ENCODE measurements at places on chromosomes 5 and 9.

GRCh38 chr9:107486674-107487520 lies 2.7 kb downstream of the KLF4 start:
- peak; percentile 58 for DNase-seq

GRCh38 chr9:16705111-16705604 lies 165.3 kb downstream of the BNC2 start:
- no peak for DNase-seq

GRCh38 chr5:19859020-19859419 lies 129.0 kb downstream of the CDH18 start:
- DNase-seq, result no peak

- no peak for DNase-seq
Measured at GRCh38 chr5:115545351-115545882, 842 bp upstream of the FEM1C start.

DNA sequence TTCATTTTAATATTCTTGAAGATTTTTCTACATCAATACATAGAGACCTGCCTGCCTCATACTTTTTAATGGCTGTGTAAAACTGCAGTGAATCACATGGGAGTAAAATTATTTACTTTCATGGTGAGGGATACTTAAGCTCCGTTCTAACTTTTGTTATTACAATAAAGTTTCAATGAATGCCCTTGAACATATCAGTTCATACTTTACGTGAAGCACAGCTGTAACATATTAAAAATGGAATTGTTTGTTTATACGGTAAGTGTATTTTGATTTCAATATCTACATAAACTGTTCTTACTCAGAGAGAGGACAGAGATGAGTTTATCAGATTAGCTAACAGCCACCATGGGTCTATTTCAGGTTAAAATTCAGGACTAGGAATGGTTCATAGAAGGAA lies 155.1 kb downstream of the NR3C1 start:
- DNase-seq, result no peak

DNA sequence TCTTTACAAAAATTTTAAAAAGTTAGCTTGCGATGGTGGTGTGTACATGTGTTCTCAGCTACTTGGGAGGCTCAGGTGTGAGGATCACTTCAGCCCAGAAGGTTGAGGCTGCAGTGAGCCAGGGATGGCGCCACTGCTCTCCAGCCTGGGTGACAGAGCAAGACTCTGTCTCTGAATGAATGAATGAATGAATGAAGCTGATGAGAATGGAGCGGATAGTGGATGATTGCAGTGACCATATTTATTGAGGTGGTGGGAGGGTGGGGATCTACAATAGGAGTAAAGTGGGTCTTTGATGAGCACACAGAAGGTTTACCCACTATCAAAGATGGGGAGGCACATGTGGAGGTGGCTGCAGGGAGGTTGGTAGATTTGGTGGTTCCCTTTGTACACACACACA lies 120.2 kb downstream of the AOPEP start:
- no peak for DNase-seq

GRCh38 chr5:96687812-96688453 lies 25.8 kb downstream of the CAST start:
- no peak for DNase-seq

DNA sequence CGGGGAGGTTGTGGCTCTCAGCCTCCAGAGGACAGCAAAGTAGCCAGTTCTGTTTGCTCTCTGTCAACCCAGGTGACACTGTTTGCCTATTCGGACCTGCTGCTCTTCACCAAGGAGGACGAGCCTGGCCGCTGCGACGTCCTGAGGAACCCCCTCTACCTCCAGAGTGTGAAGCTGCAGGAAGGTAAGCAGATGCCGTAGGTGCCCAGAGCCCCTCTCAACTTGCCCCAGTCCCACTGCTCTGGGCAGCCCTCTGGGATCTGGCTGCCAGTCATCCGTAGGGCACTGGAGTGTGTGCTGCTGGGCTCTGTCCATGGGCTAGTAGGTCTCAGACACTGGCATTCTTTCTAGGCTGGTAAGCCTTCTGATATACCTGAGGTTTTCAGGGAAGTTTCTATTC lies 59.3 kb downstream of the RGS3 start:
- no peak for DNase-seq

- DNase-seq, result no peak
Measured at GRCh38 chr9:7844242-7844641, 44.7 kb upstream of the DMAC1 start.

- no peak for DNase-seq
Measured at GRCh38 chr5:127834554-127834953, 131.4 kb downstream of the CCDC192 start.

GRCh38 chr5:80780761-80781285 lies 126.0 kb upstream of the DHFR start:
- no peak for DNase-seq

DNA sequence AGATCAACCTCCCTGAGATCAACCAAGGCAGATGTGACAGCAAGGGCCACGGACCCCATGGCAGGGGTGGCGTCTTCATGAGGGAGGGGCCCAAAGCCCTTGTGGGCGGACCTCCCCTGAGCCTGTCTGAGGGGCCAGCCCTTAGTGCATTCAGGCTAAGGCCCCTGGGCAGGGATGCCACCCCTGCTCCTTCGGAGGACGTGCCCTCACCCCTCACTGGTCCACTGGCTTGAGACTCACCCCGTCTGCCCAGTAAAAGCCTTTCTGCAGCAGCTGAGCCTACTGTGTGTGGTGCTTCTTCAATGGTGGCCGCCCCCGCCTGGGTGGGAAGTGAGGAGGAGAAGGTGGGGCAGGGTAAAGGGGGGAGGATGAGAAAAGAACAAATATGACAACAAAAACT lies 8.3 kb downstream of the GPX3 start:
- DNase-seq, result no peak

- no peak for DNase-seq
Measured at GRCh38 chr9:90204128-90204831, 438.3 kb downstream of the DIRAS2 start.

- DNase-seq, result no peak
Measured at GRCh38 chr9:79257228-79257781, 314.5 kb upstream of the TLE4 start.

GRCh38 chr5:111668477-111669414 lies 88.2 kb downstream of the NREP start:
- no peak for DNase-seq

DNA sequence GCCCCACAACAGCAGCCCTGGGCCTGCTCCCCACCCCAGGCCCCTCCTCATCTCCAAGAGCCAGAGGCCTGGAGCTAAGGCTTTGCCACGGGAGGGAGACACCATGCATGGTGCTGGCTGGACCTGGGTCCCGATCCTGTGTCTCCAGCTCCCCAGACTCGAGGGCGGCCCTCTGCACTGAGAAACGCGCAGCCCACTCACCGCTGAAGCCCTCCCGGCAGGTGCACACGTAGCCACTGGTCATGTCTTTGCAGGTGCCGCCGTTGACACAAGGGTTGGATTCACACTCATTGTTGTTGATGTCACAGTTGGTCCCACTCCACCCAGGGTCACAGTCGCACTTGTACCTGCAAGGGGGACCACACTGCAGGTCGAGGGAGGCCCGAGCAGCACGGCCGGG lies 30.4 kb upstream of the SEC16A start:
- no peak for DNase-seq

DNA sequence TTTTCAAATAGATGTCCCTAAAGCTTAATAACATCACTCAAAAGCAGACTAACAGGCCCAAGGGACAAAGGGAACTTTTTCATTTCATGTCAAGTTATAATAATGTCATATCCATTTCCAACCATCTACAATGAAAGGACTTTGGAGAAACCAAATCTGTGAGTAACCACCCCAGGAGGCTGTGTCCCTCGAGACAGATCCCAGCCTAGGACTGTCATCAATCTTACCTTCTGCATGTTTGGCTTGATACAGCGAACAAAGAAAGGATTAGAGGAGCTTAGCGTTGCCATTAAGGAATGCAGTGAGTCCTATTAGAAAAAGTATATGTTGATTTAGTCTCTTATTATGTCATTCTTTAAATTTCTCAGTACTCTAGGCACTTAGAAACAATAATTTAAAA lies 137.8 kb upstream of the RETREG1 start:
- DNase-seq, result no peak

GRCh38 chr9:71924576-71924975 lies 13.1 kb downstream of the C9orf85 start:
- no peak for DNase-seq

DNA sequence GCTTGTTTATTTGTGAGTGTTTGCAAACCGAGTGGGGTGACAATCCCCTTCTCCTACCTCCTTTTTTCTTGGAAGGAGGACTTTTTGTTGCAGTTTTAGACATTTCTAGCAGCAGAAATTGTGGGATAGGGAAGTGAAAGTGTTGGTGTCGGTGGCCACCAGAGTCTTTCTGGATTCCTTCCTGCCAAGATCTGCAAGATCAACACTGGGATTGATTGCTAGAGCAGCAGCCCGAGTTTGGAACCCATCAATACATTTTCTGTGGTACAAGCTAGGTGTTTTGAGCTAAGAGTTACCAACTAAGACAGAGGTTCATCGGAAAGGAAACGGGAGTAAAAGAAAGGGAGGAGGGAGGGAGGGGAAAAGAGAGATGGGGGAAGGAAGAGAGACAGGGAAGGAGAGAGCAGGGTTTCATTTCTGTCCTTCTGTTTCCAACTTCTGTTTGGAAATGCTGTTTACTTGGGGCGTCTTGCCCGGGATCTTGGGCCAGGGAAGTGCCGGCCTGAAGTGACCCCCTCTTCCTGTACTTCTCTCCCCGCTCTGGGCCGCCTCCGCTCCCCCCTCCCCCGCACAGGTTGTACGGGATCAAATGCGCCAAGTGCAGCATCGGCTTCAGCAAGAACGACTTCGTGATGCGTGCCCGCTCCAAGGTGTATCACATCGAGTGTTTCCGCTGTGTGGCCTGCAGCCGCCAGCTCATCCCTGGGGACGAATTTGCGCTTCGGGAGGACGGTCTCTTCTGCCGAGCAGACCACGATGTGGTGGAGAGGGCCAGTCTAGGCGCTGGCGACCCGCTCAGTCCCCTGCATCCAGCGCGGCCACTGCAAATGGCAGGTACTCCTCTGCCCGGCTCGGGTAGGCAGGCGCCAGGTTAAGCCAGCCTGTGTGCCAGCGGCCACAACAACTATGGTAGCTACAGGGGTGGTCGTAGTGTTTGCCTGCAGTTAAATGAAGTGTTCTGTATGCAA lies 4.0 kb downstream of the ISL1 start:
- peak; percentile 78 for DNase-seq

- no peak for DNase-seq
Measured at GRCh38 chr5:126998201-126998631, 32.1 kb downstream of the MARCHF3 start.

- DNase-seq, result no peak
Measured at GRCh38 chr5:116527582-116527981, 47.0 kb downstream of the SEMA6A start.

- no peak for DNase-seq
Measured at GRCh38 chr9:129471201-129472019, 149.5 kb downstream of the C9orf50 start.

GRCh38 chr9:77469515-77470231 lies 178.4 kb downstream of the GNA14 start:
- no peak for DNase-seq

GRCh38 chr5:139738193-139739149 lies 57.1 kb upstream of the PSD2 start:
- no peak for DNase-seq

DNA sequence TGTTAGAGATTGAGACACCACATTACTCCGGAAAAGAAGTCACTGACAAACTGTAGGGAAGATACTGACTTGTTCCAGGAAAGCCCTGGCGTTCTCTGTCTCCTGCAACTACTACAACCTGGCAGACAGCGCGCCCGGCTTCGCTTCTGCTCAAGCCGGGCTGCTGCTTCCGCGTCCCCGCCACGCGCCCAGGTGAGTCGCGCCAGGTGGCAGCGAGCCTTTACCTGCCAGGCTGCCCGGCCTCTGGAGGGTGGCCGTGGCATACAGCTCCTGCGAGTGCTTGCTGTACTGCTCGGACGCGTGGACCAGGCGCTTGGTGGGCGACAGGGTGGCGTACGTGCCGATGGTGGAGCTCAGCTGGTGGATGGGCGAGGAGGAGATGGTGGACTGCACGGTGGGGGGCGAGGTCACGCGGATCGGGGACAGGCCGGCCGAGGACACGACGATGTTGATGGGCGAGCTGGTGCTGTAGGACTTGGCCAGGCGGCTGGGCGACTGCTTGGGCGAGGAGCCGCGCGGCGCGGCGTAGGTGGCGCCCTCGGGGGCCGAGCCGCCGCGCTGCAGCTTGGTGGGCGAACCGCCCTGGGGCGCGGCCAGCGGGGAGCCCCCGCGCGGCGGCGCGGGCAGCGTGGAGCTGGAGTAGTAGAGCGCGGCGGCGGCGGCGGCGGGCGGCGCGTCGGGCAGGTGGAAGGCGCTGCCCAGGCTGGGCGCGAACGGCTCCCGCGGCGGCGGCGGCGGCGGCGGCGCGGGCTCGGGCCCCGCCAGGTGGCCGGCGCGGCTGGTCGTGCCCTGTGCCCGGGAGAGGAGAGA lies 519.6 kb downstream of the CTNND2 start:
- DNase-seq, result peak; percentile 64

GRCh38 chr9:92245005-92245797 lies 48.3 kb downstream of the IARS1 start:
- DNase-seq, result no peak

GRCh38 chr5:83512061-83512745 lies 40.7 kb downstream of the VCAN start:
- no peak for DNase-seq

DNA sequence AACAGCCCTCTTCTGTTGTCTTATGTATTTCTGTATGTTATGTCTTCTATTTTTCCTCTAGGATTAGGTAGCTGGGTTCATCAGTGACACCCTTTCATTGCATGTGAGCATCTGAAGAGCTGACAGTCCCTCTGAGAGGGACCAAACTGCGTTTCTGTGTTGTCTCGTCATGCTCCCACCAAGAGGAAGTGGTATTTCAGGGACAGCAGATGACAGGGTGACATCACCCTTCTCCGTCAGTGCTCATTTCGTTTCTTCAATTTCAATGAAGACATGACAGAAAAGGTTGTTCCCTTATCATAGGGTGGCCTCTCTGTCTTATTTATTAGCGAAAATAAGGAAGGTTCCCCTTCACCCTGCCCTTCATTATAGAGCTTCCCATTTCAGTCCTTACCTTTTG lies 225.9 kb upstream of the NR4A3 start:
- no peak for DNase-seq

GRCh38 chr5:90184764-90185163 lies 224.8 kb downstream of the CETN3 start:
- no peak for DNase-seq

GRCh38 chr9:136305804-136306203 lies 1.9 kb upstream of the CCDC187 start:
- no peak for DNase-seq

DNA sequence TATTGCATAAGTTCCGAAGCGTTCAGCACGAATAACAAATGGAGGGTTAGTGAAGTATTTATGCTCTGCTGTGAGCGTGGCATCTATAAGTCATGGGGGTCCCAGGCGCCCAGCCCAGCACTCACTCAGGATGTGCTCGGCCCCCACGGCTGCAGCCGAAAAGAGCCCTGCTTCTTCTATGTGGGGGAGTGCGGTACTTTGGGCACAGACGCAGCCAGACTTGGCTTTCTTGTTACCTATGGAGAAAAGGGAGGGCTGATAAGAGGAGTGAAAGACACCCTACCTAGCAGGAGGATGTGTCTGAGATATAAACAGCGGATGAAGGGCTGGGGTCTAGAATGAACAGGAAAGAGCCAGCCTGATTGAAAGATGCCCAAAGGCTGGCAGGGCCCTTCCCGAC lies 51.4 kb downstream of the MRPL36 start:
- DNase-seq, result peak; percentile 59

All from RWPE2 (cell line).